ENCODE measurements at places on chromosomes 1 and 21.
A peak's percentile ranks its signal among the peaks of the same experiment; 100 is the strongest.

DNA sequence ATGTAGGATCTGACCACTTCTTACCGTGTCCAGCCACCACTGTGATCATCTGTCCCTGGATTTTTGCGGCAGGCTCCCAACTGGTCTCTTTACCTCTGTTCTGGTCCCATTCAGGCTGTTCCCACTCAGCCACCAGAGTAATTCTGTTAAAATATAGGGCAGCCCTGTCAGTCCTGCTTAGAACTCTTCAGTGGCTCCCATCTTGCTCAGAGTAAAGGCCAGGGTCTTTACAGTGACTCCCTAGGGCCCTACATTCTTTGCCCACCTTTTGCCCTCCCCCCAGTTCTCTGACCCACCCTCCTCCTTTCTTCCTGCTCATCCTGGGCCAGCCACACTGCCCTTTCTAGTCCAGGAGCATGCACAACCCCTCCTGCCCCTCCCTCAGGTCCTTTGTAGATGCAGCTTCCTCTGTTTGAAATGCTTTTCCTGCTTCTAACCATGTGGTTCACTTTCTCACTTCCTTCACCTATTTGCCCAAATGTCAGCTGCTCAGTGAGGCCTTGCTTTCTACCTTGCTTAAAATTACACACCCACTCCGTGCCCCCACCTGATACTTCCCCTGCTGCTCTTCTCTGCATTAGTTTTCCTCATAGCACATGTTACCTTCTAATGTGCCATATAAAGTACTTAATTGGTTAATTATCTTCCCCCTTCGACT is 7.8 kb downstream of the UBIAD1 start:
- DNase-seq = no peak

GRCh38 chr1:65265651-65266351 is 43.5 kb upstream of the DNAJC6 start:
- DNase-seq = no peak

- DNase-seq = no peak
Observed at GRCh38 chr1:237962985-237963384, 72.3 kb upstream of the ZP4 start.

DNA sequence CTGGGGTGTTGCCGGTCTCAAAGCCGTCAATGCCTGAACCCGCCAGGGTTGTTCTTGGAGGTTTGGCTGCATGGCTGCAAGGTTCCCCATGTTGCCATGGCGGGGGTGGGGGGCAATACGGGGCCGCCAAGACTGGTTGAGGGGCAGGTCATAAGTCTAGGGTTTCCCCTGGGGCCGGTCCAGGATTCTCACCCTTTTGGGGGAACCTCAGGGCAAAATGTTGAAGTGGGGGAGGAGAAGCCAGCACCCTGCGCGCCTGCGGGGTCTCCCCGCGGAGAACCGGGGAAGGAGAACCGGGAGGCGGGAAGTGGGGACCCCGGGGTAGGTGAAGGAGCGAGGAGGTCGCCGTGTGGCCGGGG is 401 bp upstream of the ARHGEF10L start:
- DNase-seq = no peak

DNA sequence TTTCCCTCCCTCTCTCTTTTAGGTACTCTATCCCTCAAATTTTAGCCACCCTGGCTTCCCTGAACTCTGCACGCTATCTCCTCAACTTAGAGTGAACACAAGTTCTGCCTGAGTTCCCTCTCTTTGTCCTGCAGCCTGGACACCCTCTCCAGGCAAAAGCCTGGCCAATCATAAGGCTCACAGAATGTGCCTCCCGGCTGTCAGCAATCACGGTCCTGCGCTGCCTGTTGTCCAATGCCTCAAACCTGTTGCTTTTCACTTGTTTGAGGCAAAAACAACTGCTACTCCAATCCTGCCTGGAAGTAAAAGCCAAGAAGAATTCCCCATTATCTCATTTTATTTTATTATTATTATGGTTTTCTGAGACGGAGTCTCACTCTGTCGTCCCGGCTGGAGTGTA is 66.1 kb downstream of the LGR6 start:
- no peak for DNase-seq

DNA sequence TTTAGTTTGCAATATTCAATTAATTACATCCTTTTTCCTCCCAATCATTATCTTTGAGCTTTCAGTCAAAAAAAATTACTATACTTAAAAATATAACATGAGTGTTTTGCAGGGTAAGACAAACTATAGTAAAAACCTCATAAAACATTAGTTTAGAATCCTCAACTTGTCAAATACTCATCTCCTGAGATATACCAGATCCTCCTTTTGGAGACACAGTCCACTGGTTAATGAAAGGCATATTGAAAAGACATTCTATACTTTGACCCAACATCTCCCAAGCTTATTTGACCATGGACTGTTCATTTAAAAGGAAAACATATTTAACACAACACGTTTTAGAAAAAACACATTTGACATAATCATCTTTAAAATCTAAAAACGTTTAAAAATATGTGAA is 52.8 kb downstream of the NRIP1 start:
- DNase-seq = no peak

GRCh38 chr1:183279835-183280234 is 93.8 kb downstream of the LAMC2 start:
- DNase-seq = no peak

DNA sequence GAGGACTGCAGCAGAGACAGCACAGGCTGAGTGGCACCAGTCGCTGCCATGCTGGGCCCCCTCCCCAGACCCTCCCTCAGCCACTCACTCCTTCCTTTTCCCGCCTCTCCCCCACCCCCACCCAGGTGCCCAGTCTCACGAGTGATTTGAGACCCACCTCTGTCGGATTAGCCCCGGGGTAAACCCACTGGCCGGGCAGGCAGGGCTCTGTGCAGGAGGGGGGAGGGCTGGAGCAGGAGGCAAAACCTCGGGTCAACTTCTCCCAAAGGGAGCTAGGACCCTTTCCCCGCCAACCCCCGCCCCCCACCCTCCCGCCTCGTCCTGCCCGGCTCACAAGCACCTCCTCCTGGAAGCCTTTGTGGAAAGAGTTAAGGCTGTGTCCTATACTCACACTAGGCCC is 3.5 kb upstream of the MRPL24 start:
- no peak for DNase-seq

DNA sequence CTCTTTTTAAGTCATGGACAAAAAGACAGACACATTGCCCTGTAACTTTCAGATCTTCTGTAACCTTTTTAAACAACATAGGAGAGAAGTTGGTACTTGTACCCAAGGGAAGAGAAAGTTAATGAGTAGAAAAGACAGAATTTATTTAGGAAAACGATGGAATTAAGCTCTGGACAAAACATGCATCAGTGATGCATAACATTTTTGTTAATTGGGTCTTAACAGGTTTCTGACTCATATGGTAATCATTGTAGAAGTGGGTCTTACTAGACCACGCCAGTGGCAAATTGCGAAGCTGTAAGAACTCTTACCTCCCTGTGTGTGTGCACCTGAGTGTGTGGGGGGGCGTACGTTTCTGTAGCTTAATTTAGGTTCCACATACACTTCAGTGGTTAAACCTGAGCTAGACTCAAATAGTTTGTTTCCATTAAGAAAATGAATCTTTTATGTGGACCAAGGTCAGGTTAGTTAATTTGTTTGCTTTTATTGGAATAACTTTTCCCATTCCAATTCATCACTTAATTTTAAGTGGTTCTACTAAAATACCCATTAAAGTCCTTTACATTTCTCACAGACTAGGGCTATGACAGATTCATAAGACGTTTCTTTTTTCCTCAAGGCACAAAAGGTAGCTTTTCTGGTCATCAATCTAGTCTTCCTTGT is 48.1 kb downstream of the NFIA start:
- DNase-seq = no peak

GRCh38 chr1:15833069-15833679 is 14.3 kb upstream of the SPEN start:
- DNase-seq = peak; percentile 26

DNA sequence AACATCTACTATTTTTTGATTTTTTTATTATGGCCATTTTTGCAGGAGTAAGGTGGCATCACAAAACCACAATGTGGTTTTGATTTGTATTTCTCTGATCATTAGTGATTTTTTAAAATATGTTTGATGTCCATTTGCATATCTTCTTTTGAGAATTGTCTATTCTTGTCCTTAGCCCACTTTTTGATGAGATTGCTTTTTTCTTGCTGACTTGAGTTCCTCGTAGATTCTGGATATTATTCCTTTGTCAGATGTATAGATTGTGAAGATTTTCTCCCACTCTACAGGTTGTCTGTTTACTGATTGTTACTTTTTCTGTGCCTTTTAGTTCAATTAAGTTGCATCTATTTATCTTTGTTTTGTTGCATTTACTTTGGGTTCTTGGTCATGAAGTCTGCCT is 375.7 kb downstream of the ST6GALNAC3 start:
- DNase-seq = no peak

DNA sequence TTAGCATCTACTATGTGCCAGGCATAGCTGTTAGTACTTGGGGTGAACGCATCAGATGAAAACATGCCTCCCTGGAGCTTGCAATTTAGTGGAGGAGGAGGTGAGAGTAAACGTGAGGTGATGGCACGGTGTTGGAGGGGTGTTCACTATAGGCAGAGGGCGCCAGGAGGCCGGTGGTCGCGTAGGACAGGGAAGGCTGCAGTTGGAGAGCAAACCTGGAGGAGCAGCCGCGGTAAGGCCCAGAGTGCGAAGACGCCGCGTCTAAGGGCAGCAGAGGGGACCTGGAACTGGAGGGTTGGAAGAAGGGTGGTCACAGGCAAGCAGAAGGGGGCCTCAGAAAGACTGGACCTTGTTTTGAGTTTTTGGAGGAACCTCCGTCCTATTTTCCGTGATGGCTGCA is 30.2 kb upstream of the TRIM17 start:
- DNase-seq = no peak

- no peak for DNase-seq
Observed at GRCh38 chr21:35367553-35367952, 318.5 kb upstream of the RUNX1 start.

DNA sequence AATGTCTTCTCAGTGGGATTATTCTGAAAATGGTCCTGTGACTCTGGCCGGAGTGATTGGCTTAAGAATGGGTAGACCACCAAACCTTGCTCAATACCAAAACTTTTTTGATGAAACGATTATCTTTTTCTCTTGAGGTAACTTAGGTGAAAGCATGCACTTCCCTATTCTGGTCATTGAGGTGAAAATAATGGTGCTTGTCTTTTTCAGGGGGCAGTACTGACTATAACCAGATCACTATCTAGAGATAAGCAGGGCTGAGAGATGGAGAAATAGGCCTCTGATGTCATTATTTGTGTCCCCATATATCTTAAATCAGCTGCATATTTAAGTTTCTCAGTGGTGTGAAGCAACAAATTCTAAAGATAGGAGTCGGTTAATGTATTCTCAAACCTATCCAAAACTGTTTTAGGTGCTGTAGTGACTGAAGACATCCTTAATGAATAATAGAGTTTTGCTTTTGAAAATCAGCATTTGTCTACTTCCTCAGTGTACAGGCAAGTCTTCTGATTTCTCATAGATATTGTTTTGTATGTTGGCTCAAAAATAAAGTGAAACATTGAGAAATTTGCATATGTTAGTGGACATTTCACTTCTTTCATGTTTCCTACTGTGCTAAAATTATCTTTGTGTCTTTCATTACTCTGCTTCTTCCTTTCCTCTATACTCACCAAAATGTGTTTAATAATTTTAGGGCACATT is 735.3 kb upstream of the ADGRL4 start:
- no peak for DNase-seq

- DNase-seq = no peak
Observed at GRCh38 chr21:46028573-46029091, 47.1 kb downstream of the COL6A1 start.

- no peak for DNase-seq
Observed at GRCh38 chr1:6352138-6352563, 41.4 kb downstream of the ACOT7 start.

DNA sequence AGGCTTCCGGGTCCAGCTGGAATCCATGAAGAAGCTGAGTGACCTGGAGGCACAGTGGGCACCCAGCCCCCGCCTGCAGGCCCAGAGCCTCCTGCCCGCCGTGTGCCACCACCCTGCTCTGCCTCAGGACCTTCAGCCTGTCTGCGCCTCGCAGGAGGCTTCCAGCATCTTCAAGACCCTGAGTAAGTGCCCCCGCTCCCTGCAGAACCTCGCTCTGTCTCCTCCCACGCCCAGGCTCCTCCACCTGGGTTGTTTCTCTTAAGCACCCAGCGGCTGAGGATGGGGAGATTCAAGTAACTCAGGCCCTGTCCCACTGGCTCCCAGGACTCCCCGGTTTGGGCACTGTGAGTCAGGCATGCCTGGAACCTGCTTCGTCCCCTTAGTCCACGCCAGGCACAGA is 1.5 kb downstream of the GUCA2B start:
- no peak for DNase-seq

- no peak for DNase-seq
Observed at GRCh38 chr1:214165850-214166374, 115.0 kb upstream of the SMYD2 start.

DNA sequence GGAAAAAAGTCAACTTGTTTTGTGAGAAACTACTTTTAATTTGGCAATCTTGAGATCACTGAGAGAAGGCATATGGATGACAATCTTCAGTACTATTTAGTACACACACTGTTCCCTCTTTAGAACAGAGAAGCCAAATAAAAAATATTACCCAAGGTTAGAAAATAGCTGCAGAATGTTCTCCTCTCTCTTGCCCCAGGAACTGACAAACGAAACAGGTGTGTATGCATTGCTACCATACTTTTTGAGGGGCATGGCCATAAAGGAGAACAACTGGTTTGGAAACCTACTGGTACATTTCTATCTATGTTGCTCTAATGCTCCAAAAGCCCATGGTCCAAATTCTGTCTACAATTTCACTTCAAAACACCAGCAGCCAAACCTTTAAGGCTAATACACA is 5.7 kb downstream of the TOR1AIP2 start:
- DNase-seq = no peak

DNA sequence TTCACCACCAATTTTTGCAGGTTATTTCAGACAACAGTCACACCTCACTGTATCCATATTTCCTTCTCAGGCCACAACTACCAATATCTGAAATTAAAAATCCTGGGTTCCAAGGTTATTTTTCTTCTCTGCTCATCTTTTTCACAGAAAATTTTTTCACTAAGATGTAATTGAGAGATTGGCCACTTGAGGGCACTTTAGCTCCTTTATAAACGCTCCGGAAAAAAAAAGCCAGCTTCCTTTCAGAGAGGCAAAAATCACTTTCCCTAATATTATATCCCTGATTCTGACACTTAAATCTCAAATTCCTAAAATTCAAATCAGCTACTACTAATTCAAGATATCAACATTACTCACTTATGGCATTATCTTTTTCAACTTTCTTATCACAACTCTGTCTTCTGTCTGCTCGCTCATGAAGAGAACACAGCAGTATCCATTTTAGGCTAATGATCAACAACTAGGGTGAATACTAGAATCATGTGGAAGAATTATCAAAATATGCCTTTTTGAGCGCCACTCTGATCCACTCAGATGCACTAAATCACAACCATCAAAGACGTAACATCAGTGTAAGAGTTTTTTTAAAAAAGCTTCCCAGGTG is 101.4 kb upstream of the RGS1 start:
- no peak for DNase-seq

GRCh38 chr21:29827647-29828046 is 112.1 kb downstream of the GRIK1 start:
- no peak for DNase-seq

All from nucleus accumbens (tissue), 56 donors.